ENCODE measurements at places on chromosomes 12 and 14. TPM values are rescaled to one million over a fixed set of nuclear protein-coding genes. Genes with fewer than 3 reads are reported as not detected.

The CINP gene
- total RNA-seq = 48.2 TPM

The YBX3 gene
- 288 TPM for total RNA-seq

DNA sequence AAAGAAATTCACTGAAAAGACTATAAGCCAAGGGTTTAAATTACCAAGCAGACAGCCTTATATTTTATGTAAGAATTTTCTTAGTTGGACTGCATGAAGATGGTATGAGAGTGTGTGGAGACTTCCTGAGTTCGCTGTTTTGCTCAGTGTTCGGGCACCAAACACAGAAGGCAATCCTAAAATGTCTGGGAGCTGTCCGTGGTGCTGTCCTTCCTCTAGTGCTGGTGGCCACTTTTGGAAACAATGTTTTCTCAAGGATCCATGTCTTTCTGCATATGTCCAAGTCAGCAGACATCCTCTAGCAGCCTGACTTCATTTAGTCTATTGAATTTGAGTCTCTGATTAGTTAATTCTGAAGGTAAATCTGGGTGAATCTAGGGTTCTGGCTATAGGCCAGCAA lies 135.8 kb downstream of the SLC8A3 start:
- peak; percentile 41 for DNase-seq

DNA sequence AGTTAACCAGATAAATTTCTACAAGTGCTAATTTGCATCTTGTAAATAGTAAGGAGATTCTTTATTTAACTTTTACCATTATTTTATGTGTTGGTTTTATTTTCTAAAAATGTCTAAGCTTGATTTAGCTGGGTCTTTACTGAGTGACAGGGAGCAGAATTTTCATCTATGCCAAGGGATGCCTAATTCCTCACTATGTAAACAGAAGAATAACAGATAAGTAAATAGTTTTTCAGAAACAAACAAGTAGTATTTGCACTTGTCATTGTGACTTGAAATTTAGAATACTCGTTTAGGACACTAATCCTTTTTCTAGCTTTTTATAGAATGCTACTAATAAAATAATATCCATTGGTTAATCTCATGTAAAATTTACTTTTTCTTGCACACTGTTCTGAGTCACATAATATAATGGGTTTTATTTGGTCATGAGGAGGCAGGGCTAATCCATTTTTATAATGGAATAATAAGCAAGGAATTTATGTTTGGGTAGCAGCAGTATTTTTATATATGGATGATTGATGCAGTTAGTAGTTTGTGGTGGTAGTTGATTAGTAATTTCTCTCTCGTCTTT lies 746.5 kb downstream of the SLC6A15 start:
- DNase-seq = no peak

GRCh38 chr12:58378028-58378427 lies 436.7 kb downstream of the ATP23 start:
- no peak for DNase-seq

- no peak for DNase-seq
These were observed 117.0 kb downstream of the SMOC1 start for GRCh38 chr14:69996216-69996615.

GRCh38 chr12:47882781-47883546 lies 21.8 kb downstream of the VDR start:
- DNase-seq = no peak

- DNase-seq = no peak
These were observed 709.1 kb downstream of the DIO2 start for GRCh38 chr14:79502136-79502750.

All from A673 (cell line).